Stimulated activated naive B cell treated with anti-CD40 and anti-IgM and Interleukin-4, amounts not matched to agents 10 μg/mL and 1 μg/mL and 100 μg/mL, for 72 hours (primary cell): ENCODE measurements at places on chromosomes 2 and 18.

- DNase-seq: no peak
Observed at GRCh38 chr18:47108998-47109405, 41.3 kb downstream of the HDHD2 start.

DNA sequence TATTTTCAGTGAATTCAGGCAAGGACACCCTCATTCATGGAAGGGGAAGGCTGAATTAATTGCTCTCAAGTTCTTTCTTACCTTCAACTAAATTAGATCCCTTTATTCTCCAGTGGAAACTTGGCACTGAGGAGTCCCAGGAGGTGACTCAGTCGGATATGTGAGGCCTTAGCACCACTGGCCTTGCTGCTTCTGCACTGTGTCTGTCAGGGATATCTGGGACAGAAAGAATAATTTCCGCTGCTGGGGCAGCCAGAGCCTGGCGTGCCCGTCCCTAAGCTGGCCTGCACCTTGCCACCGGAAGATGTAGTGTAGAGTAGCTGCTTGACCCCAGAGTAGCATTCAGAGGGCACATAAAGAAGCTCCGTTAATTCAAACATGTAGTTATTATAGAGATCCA, 53.4 kb downstream of the LIMS1 start:
- no peak for DNase-seq

GRCh38 chr2:203891474-203891873, 23.9 kb downstream of the CTLA4 start:
- DNase-seq: peak; percentile 18

DNA sequence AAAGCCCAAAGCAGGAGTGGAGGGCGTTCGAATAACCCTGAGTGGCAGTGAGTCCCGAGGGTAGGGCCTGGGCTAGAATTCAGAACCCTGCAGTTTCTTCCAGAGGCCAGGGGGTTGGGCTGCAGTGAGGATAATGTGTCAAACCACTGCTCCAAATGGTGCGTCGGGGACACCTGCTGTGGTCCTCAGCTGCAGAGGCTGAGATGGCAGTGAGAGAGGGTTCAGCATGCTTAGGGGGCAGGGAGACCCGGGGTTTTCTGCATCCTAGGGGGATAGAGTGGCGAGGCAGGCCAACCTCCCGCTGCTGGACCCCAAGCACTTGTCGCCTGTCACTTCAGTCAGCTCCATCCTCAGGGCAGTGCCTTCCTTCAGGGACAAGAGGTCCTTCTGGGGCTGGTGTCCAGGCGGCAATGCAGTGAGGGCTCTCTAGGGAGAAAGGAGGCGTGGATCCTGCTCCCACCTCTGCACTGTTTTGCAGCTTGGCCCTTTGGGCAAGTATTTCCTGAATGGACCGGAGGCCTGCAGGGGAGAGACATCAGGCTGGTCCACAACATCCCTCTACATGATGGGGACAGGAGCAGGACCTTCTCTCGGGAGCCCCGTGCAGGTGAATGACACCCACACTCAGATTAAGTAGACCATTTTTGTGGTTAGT, 8.4 kb upstream of the NTSR2 start:
- DNase-seq: no peak
